ENCODE measurements at places on chromosomes 16 and 17. TPM values are rescaled to one million over a fixed set of nuclear protein-coding genes. Genes with fewer than 3 reads are reported as not detected.
A peak's percentile ranks its signal among the peaks of the same experiment; 100 is the strongest.

- H3K27me3 ChIP-seq: no peaks in the 10 kb centered on the region
- H3K4me3 ChIP-seq: no peak overlapping the region
- H3K27ac ChIP-seq: no peak overlapping the region
- H3K36me3 ChIP-seq: no peaks in the 10 kb centered on the region
- no peak for DNase-seq
Measured at GRCh38 chr17:81129289-81129688, 36.0 kb upstream of the PVALEF start.

Gene CCL14
- total RNA-seq: not detected

DNA sequence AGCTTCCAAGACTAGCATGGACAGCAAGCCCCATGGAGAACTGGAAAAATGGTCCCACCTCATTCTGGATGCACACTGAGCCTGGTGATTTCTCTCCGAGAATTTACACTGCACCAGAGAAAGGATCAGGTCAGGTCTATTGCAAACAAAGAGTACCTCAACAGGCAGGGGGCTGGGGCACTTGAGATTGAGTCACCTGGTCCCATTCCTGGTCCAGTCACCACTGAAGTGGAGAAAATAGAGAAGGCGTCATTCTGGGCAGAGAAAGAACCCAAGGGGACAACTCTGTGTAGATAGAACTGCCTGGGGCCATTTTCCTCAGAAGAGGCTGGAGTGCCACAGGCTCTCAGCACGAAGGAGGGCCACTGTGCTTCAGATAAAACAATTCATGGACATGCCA lies 38.4 kb downstream of the CENPV start:
- H3K27ac ChIP-seq: no peak overlapping the region
- peaks cover 6% of the 10 kb centered on the region for H3K36me3 ChIP-seq
- H3K4me3 ChIP-seq: no peak overlapping the region
- DNase-seq: no peak
- peaks cover 16% of the 10 kb centered on the region for H3K4me1 ChIP-seq

GRCh38 chr16:11964761-11965551 lies at the start of gene TNFRSF17:
Gene TNFRSF17, plus strand, starts transcription at chr16:11965210. Its CDS starts 115 bp downstream, at chr16:11965325.
- no peaks in the 10 kb centered on the region for H3K36me3 ChIP-seq
- no peaks in the 10 kb centered on the region for H3K27me3 ChIP-seq
- peak within 1 kb of the TSS; percentile 7 for H3K27ac ChIP-seq
- H3K4me1 ChIP-seq: peaks cover 9% of the 10 kb centered on the region
- H3K4me3 ChIP-seq: no peak within 1 kb of the TSS

DNA sequence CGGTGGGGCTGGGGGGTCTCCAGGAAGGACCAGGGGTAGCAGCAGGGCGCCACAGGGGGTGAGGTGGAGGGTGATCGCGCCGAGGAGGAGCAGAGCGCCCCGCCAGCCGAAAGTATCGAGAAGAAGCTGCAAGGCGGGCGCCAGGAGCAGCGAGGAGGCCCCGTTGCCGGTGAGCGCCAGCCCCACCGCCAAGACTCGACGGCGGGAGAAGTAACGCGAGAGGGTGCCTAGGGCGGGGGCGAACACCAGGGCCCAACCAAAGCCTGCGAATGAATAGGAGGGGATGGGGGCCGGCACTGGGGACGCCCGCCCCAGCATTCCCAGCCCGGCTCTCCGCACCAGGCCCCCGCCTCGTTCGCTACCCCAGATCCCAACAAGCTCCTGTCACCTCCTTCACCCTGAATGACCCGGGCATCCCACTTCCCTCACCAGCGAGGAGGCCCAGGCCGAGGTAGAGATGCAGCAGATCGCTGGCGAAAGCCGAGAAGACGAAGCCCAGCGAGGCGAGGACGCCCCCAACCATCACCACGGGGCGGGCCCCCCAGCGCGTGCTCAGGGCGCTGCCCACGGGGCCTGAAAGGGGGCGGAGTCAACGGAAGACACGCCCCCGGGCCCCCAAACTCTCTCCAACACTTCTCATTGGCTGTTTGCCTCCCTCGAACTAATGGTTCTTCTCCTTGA lies 1.3 kb downstream of the SLC16A11 start:
- no peak overlapping the region for H3K27ac ChIP-seq
- no peak for DNase-seq
- peaks cover 12% of the 10 kb centered on the region for H3K4me1 ChIP-seq
- H3K4me3 ChIP-seq: no peak overlapping the region
- no peaks in the 10 kb centered on the region for H3K36me3 ChIP-seq

Gene MIS12
- 9.8 TPM for total RNA-seq

GRCh38 chr17:19270704-19271611 lies 33.8 kb downstream of the EPN2 start:
- DNase-seq: no peak
- no peak overlapping the region for H3K27ac ChIP-seq
- H3K36me3 ChIP-seq: no peaks in the 10 kb centered on the region
- peaks cover 58% of the 10 kb centered on the region for H3K4me1 ChIP-seq
- no peak overlapping the region for H3K4me3 ChIP-seq
